ENCODE measurements at places on chromosomes 7 and 10. TPM values are rescaled to one million over a fixed set of nuclear protein-coding genes. Genes with fewer than 3 reads are reported as not detected.

The NUTM2B gene
- 0.31 TPM for total RNA-seq

The VAX1 gene
- total RNA-seq: not detected

The AKR1D1 gene
- total RNA-seq: 247 TPM

The C10orf53 gene
- total RNA-seq: not detected

The WNT8B gene
- not detected for total RNA-seq

The ABCB4 gene
- total RNA-seq: 57.2 TPM

The STEAP4 gene
- 158 TPM for total RNA-seq

The POLR2J3 gene
- 6.3 TPM for total RNA-seq

The PARD3 gene
- 27.8 TPM for total RNA-seq

The RGR gene
- total RNA-seq: not detected

The ACTL6B gene
- not detected for total RNA-seq

The CD36 gene
- 43.7 TPM for total RNA-seq

The SUFU gene
- 4.2 TPM for total RNA-seq

The PFKP gene
- 3.0 TPM for total RNA-seq

The CPA2 gene
- total RNA-seq: not detected

The ELFN1 gene
- total RNA-seq: 7.2 TPM

The TMEM229A gene
- total RNA-seq: not detected

The OR2F2 gene
- not detected for total RNA-seq

The C7orf33 gene
- not detected for total RNA-seq

The GATA3 gene
- total RNA-seq: 0.31 TPM

The OR2A5 gene
- not detected for total RNA-seq

The CH25H gene
- not detected for total RNA-seq

The EPHB4 gene
- total RNA-seq: 36.8 TPM

The RNF32 gene
- 0.84 TPM for total RNA-seq

The AKR1C2 gene
- total RNA-seq: 2,018 TPM

The SPDYE11 gene
- not detected for total RNA-seq

The STEAP1 gene
- total RNA-seq: 12.5 TPM

The EPHB6 gene
- 4.9 TPM for total RNA-seq

The ERVW-1 gene
- total RNA-seq: not detected

The LIPF gene
- total RNA-seq: not detected

The AGMO gene
- 38.2 TPM for total RNA-seq

The ACTR3C gene
- 36.5 TPM for total RNA-seq

The H2BK1 gene
- not detected for total RNA-seq

The ARMH3 gene
- 9.4 TPM for total RNA-seq

The EVX1 gene
- total RNA-seq: not detected

The SSC4D gene
- total RNA-seq: 1.2 TPM

The KLLN gene
- 0.37 TPM for total RNA-seq

The EIF3B gene
- total RNA-seq: 66.1 TPM
